ENCODE measurements at places on chromosomes 3 and 15.

GRCh38 chr3:183533412-183534132 lies 21.9 kb downstream of the KLHL6 start:
- no peak for DNase-seq

DNA sequence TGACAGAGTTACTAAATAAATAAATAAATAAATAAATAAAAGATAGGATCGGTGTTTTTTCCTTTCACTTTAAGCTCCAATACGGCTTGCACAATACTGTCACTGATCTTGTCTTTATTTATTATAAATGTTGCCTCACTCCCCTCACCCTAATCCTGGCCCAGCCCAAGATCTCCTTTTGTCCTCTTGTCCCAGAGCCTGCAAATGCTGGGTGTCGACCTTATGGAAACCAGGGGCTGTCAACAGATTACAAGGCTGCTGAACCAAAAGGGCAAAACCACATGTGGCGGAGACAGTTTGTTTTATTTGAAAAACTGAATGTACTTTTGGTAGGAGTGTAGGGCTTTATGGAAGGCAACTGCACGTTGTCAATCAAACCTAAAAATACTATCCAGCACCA lies 75.9 kb downstream of the RFTN1 start:
- no peak for DNase-seq

DNA sequence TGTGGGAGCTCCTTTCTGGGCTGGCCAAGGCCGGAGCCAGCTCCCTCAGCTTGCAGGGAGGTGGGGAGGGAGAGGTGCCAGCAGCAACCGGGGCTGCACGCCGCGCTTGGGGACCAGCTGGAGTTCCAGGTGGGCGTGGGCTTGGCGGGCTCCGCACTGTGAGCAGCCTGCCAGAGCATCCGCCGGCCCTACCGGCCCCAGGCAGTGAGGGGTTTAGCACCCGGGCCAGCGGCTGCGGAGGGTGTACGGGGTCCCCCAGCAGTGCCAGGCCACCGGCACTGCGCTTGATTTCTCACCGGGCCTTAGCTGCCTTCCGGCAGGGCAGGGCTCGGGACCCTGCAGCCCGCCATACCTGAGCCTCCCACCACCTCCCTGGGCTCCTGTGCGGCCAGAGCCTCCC lies 651.0 kb upstream of the ARPP21 start:
- DNase-seq = no peak

GRCh38 chr15:86383611-86384010 lies 303.9 kb downstream of the AGBL1 start:
- DNase-seq = no peak

- DNase-seq = no peak
These were observed 61.4 kb downstream of the TTBK2 start for GRCh38 chr15:42858999-42859789.

DNA sequence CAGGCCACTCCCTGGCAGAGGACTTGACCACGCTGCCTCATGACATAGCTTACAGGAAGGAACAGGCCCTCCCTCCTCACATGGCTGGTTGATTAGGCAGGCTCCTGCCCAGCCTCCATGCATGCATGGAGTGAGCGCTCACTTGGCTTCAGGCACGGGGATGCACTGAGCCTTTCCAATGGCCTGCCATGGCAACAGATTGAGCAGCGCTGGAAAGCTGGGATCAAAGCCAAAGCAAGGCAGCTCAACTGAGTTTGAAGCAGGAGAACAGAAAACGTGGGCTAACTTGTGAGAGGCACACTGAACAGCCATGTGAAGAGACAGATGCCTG lies 5.9 kb upstream of the GRAMD2A start:
- no peak for DNase-seq

DNA sequence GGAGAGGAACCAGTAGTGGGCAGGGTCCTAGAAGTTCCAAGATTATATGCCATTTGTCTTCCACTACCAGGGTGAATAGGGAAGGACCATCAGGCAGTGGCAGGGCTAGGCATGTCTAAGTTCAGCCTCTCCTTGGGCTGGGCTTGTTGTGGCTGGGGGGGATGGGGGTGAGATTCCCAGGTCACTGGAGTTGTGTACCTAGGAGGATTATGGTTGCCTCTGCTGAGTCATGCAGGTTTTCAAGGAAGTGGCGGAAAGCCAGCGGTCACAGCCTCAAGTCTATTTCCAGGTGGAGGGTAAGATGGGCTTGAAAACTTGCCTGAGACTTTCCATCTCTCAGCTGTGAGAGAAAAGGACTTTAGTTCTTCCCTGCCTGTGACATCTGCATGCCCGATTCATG lies 1407.1 kb downstream of the SI start:
- DNase-seq = no peak

DNA sequence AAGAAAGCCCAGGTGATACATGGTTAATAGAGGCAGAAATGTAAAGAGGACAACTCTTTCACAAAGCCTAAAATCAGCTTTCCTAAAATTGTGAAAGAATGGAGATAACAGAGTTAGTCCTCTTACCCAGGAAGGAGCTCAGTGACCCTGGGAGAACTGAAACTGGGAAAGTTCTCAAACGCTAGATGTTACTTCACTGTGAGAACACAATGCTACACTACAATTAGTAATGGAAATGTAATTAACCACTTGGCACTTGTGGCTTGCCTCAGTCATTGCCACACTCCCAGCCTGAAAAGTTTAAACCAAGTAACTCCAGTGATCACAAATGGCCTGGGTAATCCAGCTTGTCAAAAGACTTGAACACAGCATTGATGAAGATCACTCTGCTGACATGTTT lies 102.7 kb upstream of the FGF7 start:
- no peak for DNase-seq

- DNase-seq = no peak
These were observed 564.5 kb upstream of the ADAMTS9 start for GRCh38 chr3:65252266-65252665.

GRCh38 chr3:51929420-51930003 lies 12.2 kb downstream of the RRP9 start:
- DNase-seq = no peak
